ENCODE measurements at places on chromosomes 1 and 21.

GRCh38 chr1:88311265-88311664, 372.8 kb upstream of the PKN2 start:
- DNase-seq = no peak

- no peak for DNase-seq
These were observed 331.1 kb downstream of the PTPRC start for GRCh38 chr1:198969981-198970380.

- no peak for DNase-seq
These were observed 569.4 kb upstream of the ADAMTS5 start for GRCh38 chr21:27536319-27536718.

GRCh38 chr1:115908565-115909274, 67.6 kb upstream of the SLC22A15 start:
- DNase-seq = no peak

- DNase-seq = no peak
These were observed 40.9 kb upstream of the SLC6A9 start for GRCh38 chr1:44072204-44072603.

GRCh38 chr1:31216016-31216415, 23.7 kb downstream of the NKAIN1 start:
- DNase-seq = no peak

DNA sequence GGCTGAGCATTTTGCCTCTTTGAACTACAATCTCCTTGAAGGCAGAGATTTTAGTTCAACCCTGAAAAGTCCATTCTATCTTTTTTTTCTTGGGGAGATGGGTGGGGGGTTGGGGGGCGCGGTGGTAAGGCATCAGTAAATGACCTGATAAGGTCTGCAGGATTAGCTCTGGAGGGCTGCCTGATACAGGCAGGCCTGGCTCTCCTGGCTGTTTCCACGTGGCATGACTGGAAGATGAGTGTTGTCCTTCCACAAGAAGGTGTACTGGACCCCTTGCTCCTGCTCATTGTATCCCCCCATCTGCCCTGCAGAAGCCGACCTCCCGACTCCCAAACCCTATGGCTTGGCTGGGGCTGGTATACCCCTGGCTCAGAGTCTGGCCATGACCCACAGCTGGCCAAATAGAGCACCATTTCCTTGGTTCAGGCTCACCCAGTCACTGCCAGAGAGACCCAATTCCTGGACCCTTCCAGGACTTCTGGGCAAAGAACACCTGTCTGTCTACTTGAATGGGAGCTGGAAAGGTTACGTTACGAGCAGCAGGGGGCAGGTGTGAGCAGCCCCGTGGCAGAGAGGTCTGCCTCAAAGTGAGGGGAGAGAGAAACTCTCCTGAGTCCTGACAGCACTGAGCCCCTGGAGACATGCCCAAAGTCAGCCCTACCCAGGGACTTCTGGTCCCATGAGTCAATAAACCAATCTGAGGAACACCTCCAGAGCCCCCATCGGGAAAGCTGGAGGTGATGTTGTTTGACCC, 17.0 kb downstream of the DHRS3 start:
- DNase-seq = no peak

DNA sequence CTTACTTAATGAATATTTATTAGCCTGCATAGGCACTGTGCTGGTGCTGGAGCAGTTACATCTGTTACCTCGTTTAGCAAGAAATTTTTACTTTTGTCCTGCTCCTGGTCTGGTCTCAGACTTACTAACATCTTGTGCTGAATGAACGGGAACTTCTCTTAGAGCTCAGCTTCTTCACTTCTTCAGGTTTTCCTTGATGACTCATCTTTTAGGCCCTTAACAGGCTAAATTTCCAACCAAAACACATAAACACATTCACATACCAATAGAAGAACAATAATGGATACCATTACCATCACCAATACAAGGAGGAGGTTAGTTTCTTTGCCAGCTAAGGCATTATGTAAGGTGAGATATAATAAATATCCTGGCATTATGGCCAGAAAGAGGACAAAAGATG, 68.9 kb downstream of the IFI44 start:
- no peak for DNase-seq

GRCh38 chr1:230068952-230069684, 2.1 kb downstream of the GALNT2 start:
- no peak for DNase-seq

- no peak for DNase-seq
These were observed 534 bp downstream of the SLC6A9 start for GRCh38 chr1:44030605-44031251.

GRCh38 chr1:175933801-175934200, 190.4 kb upstream of the TNR start:
- no peak for DNase-seq

GRCh38 chr1:103056423-103056822, 51.9 kb downstream of the COL11A1 start:
- DNase-seq = no peak

DNA sequence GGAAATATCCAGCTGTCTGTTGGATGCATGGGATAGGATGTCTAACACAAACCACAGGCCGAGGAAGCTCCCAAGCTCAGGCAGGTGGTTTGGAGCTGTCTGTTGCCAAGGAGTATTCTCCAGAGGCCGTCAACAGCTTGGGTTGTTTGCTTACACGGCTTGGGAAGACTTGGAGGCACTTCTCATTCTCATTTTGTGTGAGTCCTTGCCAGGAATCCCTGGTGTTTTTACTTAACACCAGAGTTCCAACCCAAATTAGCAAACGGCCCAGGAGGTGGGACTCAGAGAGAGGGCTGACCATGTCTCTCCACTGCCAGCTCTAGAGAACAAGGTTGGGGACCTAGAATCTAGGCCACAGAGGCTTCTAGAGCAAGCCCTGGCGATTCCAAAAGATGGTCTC, 72.7 kb upstream of the FAM20B start:
- DNase-seq = no peak

- no peak for DNase-seq
These were observed 472.0 kb downstream of the SMYD3 start for GRCh38 chr1:246035060-246035541.

- no peak for DNase-seq
These were observed 12.9 kb downstream of the SAMD11 start for GRCh38 chr1:936348-937264.

GRCh38 chr1:182253319-182253860, 138.2 kb downstream of the GLUL start:
- DNase-seq = no peak

DNA sequence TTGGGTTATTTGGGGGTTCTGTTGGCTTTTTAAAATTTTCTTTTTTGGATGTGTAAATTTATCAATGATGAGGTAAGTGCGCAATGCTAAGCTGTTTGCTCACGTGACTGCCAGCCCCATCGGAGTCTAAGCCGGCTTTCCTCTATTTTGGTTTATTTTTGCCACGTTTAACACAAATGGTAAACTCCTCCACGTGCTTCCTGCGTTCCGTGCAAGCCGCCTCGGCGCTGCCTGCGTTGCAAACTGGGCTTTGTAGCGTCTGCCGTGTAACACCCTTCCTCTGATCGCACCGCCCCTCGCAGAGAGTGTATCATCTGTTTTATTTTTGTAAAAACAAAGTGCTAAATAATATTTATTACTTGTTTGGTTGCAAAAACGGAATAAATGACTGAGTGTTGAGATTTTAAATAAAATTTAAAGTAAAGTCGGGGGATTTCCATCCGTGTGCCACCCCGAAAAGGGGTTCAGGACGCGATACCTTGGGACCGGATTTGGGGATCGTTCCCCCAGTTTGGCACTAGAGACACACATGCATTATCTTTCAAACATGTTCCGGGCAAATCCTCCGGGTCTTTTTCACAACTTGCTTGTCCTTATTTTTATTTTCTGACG, 3.1 kb downstream of the OLIG2 start:
- no peak for DNase-seq

- DNase-seq = no peak
These were observed 24.4 kb downstream of the BLZF1 start for GRCh38 chr1:169392406-169392805.

DNA sequence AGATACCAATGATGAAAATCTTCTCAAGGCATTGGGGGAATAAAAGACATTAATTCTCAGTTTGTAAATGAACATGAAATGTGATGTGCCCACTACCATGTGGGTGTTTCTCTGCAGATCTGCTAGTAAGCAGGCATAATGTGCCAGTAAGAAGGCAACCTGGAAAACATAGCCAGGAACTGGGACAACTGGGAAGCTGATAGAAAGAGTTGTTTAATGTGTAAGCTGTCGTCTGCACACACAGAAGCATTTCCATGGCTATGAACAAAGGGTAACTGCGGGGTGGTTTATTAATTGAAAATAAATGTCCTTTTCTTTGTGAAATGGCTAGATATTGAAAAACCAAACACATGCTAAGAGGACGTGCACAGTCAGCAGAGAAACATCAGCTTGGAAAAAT, 52.0 kb downstream of the ZC3H11B start:
- DNase-seq = no peak

DNA sequence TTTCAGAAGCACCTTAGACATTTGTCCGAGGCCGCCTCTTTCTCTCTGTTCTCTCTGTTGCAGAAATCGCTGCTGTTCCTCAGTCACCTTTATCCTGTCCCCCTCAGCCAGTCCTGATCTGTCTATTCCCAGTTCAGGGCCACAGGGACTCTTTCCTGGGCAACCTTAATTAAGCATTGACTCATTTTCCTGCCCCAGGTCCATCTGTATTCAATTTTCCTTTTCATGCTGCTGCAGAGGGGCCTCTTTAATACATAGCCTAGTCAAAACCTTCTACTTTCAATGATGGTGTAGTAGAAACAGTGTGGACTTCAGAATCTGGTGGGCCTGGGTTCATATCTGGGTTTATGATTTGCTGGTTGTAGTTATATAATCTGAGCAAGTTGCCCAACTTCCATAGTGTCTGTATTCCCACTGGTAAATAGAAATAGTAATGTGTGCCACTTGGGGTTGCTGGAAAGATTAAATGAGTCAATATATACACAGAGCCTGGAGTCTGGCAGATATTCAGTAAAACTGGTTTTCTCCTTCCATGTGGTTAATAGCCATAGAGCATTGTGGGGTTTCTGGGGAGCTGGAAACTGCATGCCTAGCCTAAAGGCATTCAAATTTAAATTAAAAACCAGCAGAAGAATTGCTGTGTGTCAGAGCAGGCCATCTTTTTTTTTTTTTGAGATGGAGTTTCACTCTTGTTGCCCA, 4.5 kb downstream of the TRAF5 start:
- no peak for DNase-seq

- DNase-seq = no peak
These were observed 13.6 kb downstream of the IGSF21 start for GRCh38 chr1:18121072-18121820.

- DNase-seq = no peak
These were observed 35.0 kb upstream of the IL19 start for GRCh38 chr1:206735553-206736031.

DNA sequence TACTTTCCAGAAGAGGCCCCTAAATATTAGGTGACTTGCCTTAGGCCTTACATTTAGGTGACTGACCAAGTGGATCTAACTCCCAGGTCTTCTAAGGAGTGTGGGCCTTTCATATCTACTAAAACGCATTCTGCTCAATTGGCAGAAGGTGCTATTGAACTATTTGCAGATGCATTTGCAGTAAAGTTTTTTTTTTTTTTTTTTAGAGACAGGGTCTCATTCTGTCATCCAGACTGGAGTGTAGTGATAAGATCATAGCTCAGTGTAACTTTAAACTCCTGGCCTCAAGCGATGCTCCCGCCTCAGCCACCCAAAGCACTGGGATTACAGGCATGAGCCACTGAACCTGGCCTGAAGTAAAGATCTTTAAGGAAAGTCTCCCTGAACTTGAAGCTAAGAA, 13.0 kb upstream of the ACBD6 start:
- DNase-seq = no peak

DNA sequence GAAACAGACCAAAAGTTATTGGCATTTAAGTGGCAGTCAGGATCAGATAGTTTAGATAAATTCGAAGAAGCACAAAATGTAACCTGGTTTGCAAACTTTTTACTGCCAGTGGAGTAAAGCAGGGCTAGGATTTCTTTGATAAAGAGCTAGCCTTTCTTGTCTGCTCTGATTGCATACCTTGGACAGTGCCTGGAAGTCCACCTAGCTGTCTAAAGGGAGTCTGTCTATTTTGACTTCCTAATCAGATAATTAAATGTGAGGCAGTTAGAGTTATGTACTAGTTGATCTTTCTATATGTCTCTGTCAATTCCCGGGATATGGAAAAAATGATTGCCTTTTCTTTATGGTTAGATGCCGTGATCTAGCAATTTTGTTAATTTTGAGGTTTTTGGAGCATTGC, 4.1 kb downstream of the GPSM2 start:
- no peak for DNase-seq

DNA sequence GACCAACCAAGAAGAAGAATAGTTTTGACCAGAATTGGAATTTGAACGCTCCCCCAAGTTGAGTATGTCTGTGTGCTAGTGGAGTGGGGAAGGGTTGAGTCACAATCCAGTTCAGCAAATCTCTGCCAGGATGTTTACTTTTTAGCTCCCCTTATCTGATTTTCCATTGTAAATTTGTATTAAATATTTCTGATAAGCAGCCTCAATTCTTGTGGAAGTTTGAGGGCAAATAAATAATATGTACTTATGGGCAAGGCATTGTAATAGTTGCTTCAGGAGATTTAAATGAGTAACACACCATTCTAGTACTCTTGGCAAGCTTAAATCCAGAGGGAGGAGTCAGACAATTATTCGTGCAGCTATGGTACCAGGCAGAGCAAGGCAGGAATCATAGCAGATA, 14.4 kb downstream of the CXADR start:
- DNase-seq = no peak

- DNase-seq = no peak
These were observed 12.6 kb upstream of the PSMA5 start for GRCh38 chr1:109438798-109439297.

- no peak for DNase-seq
These were observed 38.7 kb upstream of the COL6A2 start for GRCh38 chr21:46059195-46059594.

- DNase-seq = no peak
These were observed 10.1 kb upstream of the CLIC4 start for GRCh38 chr1:24735156-24735508.

DNA sequence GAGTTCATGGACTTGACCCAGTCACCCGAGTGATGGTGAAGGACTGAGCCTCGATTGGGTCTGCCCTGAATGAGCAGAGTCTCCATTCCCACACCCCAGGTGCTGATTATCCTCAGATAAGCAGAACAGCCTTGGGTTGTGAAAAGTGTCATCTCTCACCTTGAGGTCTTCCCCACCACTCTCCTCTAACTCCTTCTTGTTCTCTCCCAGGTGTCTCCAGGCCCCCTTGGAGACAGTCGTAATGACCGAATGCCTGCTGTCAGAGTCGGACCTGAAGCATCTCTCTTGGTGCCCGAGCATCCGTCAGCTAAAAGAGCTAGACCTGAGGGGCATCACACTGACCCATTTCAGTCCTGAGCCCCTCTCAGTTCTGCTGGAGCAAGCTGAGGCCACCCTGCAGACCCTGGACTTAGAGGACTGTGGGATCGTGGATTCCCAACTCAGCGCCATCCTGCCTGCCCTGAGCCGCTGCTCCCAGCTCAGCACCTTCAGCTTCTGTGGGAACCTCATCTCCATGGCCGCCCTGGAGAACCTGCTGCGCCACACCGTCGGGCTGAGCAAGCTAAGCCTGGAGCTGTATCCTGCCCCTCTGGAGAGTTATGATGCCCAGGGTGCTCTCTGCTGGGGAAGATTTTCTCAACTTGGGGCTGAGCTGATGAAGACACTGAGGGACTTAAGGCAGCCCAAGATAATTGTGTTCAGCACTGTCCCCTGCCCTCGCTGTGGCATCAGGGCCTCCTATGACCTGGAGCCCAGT, 3.4 kb downstream of the PRAMEF12 start:
- no peak for DNase-seq

All from stimulated activated CD4-positive, alpha-beta T cell treated with anti-CD3 and anti-CD28 coated beads, Interleukin-1b, Interleukin-23, amount 100 ng/mL, for 1 hour (primary cell).